A549 treated with DMSO at 1 μM for 4 hours (cell line): ENCODE measurements at places on chromosomes 6 and 20. TPM values are rescaled to one million over a fixed set of nuclear protein-coding genes. Genes with fewer than 3 reads are reported as not detected.

DSP gene
- total RNA-seq = 36.4 to 56.3 TPM (median 50.0 TPM) in 5 replicates

SLC35F1 gene
- 0.02 TPM in 1 of 5 replicates, not detected in the others for total RNA-seq

SOX4 gene
- 12.3 to 21.7 TPM (median 16.2 TPM) in 5 replicates for total RNA-seq

HTR1E gene
- not detected in 5 replicates for total RNA-seq

VSTM2L gene
- total RNA-seq = 6.2 to 7.2 TPM (median 7.1 TPM) in 5 replicates

CNBD2 gene
- 5.0 to 6.8 TPM (median 6.3 TPM) in 5 replicates for total RNA-seq

SPATS1 gene
- total RNA-seq = not detected in 5 replicates

FAM209B gene
- 0.30 to 0.62 TPM (median 0.50 TPM) in 4 of 5 replicates, not detected in the other for total RNA-seq

GSTA2 gene
- total RNA-seq = 0.06 to 0.17 TPM in 2 of 5 replicates, not detected in the others

NT5E gene
- 31.5 to 51.7 TPM (median 39.4 TPM) in 5 replicates for total RNA-seq

NKAIN4 gene
- total RNA-seq = 6.3 to 10.1 TPM (median 7.0 TPM) in 5 replicates

VSX1 gene
- total RNA-seq = 0.43 to 1.2 TPM (median 1.0 TPM) in 5 replicates

SRMS gene
- 0.06 TPM in 1 of 5 replicates, not detected in the others for total RNA-seq

PROKR2 gene
- not detected in 5 replicates for total RNA-seq
